NCI-H1048 (cell line): ENCODE measurements at places on chromosomes 5 and 9.

DNA sequence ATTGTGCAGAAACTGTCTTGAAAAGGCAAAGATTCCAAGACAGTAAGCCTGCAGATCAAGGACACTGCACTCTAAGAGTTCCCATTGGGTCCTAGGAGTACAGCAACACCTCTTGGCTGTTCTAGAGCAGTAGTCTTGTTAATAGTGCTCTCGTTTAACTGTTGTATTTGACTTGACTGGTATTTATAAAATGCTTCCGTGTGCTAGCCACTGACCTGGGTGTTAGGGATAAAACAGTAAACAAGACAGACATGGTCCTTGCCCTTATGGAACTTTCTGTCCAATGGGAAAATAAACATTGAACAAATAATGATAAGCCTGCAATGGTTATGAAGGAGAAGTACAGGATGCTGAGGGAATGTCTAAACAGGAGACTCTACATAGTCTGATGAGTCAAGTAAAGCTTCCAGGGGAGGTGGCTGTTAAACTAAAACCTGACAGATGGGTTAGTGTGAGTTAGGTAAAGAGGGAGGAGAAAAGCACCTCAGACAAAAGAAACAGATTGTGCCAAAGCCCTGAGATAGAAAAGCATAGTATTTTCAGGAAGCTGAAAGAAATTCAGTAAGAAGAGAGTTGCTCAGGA lies 33.3 kb downstream of the TDRD7 start:
- no peak for DNase-seq

DNA sequence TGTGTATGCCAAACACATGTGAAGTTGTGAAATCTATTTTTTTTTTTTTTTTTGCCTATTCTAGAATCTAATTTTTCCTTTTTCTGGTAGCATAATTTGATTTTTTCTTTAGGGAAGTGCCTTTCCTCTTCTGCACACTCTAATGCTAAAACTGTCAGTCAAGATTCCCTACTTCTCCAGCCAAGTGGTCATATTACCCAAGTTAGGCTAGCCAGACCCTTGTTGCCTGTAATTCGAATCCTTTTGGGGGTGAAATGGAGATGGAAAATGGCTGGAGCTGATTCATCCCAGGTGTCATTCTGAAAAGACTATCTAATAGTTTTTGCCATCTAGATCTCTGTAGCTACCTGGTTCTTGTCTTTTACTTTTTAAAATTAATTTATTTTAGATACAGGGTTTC lies 24.8 kb upstream of the UBAP1 start:
- DNase-seq: no peak

DNA sequence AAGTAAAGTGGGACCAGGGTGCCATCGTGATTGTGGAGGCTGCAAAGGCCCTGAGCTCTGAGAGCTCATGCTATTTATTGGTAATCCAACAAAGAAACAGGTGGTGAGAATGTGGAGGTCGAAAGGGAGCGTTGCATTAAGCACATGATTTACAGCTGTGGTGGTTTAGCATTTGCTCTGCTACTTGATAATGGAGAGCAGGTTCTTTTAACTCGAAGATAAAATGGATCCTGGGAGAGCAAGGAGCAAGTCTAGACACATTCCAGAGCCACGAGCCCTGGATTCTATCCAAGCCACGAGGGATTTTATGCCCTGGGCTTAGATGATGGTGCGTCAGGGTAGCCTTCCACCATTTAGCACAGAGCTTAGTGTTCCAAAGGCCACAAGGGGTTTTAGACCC lies 1710.1 kb upstream of the CDH9 start:
- DNase-seq: no peak

DNA sequence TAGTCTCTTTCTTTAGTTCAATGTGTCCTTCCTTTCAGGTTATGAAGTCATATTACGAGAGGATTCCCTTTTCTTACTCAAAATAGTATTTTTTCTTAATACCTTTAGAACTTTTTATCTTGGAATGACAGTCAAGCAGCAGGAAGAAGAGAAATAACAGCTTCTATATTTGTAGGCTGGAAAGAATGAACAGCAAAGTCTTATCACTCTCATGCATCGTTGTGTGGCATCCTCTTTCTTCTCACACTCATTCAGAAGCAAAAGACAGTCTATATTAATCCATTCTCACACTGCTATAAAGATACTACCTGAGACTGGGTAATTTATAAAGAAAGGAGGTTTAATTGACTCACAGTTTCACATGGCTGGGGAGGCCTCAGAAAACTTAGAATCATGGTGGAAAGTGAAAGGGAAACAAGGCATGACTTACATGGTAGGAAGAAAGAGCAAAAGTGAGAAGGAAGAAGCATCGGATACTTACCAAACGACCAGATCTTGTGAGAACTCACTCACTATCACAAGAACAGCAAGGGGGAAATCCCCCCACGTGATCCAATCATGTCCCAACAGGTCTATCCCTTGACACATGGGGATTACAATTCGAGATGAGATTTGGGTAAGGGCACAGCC lies 1646.1 kb upstream of the CDH6 start:
- DNase-seq: no peak

DNA sequence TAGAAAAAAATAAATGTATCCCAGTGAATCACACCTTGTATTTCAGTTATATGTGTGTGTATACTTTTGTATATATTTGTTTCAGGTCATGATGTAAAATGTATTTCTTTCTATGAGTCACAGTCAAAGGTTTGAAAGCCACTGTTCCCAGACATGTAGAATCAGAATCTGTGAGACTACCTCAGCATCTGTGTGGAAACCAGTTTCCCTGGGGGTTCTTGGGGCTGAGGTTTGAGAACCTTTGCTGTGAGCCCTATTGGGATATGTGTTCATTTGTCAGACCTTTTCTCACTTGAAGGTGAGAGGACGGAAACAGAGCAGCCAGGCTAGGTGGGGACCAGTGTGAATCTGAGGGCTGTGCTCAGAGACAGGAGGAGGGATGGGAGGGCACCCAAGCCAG lies 78.7 kb upstream of the SAP30L start:
- DNase-seq: no peak

DNA sequence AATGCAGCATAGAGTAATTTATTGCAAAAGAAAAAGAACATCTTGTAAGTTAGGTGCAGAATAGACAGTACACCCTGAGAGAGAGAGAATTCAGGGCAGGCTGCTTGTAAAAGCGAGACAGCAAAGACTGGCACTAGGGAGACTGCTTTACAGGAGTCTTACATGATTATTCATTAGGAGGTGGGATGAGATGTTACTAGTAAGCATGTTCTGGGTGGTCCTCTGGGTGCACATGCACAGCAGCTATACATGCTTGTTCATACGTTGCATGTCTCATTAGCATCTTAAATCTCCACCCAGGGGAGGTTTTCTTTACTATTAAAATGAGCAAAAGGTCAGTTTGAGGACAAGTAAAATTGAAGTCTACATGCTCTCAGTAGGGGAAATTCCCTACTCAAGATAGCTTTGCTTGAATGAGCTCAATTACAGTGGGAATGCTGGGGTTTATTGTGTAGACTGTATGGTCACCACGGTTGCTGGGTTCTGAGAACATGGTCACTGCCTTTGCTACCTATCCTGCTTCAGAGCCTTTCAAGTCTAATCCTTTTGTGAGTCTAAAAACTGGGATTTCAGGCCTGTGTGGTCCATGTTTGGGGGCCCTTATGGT lies 60.6 kb downstream of the RGS7BP start:
- no peak for DNase-seq

GRCh38 chr9:112328545-112328944 lies 4.9 kb downstream of the PTBP3 start:
- no peak for DNase-seq

- no peak for DNase-seq
Measured at GRCh38 chr9:73773896-73774295, 622.2 kb downstream of the ANXA1 start.

DNA sequence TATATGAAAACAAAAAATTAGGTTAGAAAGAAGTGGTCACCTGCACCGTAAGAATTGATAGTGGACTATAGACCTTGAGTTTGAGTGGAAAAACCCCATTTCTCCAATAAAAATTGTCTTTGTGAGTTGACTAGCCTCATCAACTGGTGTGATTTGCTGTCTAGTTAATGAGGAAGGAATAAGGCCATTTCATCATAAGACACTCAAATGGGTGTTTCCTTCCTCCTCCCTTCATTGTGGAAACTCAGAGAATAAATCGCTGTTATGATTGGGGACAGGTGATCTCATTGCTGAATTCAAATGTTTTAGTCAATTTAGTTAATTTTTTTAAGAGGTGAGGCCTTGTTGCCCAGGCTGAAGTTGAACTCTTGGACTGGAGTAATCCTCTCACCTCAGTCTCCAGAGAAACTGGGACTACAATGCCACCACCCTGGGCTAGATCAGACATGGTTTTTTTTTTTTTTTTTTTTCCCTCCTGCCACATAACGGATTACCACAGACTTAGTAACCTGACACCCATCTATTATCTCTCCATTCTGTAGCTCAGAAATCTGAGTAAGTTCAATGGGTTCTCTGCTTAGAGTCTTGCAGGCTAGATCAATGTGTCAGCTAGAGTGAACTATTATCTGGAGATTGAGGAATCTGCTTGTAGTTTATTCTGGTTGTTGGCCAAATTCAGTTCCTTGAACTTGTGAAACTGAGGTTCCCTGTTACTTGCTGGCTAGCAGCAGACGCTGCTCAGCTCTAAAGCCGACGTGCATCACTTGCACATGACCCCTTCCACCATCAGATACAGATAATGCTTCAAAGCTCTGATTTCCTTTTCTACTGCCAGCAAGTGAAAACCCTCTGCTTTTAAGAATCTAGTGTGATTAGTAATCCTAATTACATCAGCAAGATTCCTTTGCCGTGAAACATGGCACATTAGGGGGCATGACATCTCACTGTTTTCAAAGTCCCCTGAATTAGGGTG lies 663.8 kb upstream of the CDH9 start:
- no peak for DNase-seq

DNA sequence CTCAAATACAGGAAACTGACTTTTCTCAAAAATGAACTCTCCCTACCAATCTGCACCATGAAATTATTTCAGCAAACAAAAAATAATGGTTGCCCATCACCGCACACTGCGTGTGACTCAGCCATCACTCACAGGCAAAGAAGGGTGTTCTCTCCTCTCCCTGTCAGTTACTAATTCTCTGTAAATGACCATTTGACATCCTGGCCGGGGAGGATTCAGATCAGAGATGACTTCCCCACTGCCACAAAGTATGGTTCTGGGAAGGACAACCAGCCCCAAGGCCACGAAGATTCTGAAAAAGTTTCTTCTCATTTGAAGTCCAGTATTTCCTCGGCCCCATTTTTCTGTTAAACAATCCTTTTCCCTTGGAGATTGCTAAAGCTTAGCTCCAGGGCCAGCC lies 199.4 kb downstream of the AUH start:
- DNase-seq: no peak

DNA sequence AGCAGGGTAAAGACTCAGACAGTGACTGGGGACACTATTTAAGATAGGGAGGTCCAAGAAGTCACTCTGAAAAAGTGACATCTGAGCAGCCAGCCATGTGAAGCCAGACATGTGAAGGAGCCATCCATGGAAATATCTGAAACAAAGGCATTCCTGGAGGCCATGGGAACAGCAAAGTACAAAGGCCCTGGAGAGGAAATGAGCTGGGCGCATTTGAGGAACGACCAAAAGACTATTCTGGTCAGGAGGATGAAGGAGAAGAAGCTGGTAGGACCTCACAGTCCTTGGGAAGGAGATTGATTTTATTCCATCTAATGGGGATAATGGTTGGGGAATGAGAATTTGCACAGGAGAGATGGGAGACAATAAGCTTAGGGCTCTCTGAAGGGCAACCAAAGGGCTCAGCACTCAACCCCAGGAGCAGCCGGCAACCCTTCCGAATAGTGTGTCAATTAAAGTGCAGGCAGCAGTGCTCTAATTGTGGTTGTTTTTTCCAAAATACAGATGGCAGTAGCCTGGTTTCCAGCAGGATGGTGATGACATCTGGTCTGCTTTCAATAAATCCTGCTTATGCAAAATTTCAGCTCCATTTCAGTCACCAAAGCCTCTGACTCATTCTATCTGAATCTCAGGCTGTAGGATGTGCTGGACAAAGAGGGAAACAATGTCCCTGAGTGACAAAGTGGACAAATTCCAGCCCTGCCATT lies 26.7 kb downstream of the FOXI1 start:
- peak; percentile 30 for DNase-seq

GRCh38 chr5:15722305-15722704 lies 222.3 kb downstream of the FBXL7 start:
- no peak for DNase-seq

- DNase-seq: no peak
Measured at GRCh38 chr9:8052991-8053390, 253.4 kb upstream of the DMAC1 start.

DNA sequence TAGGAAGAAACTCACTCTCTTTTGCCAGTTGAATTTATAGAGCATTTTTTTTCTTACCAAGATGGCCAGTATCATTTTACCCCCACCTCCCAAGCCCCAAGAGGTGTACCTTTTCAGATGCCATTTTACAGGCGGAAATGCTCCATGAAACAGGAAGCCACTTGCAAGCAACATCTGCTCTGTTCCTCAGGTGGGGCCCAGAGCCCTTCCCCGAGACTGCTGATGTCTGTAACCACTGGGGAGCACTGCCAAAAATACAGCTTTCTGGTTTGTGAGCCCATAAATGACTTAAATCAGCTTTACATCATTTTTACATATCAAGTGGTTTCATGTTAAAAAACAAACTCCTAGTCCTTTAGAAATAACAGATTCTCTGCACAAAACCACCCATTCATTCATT lies 42.9 kb upstream of the GARNL3 start:
- DNase-seq: no peak

DNA sequence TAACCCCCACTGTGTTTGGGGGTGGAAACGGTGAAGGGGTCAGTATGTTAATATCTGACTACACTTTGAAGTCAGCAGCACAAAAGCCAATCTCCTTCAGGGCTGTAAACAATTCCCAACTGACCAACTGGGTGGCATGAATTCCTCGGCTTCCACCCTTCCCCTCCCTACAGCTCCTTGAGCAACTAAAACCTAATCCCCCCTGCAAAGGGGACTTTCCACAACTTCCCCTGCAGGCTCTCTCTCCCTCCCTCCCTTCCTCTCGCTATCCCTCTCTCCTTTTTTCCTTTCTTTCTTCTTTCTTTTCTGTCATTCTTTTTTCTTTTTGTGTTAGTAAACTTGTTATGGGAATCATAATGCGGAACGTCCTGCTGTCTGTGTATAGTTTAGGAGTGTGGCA lies 65.1 kb upstream of the PTCH1 start:
- no peak for DNase-seq
